ENCODE measurements at places on chromosomes 3 and 15.

DNA sequence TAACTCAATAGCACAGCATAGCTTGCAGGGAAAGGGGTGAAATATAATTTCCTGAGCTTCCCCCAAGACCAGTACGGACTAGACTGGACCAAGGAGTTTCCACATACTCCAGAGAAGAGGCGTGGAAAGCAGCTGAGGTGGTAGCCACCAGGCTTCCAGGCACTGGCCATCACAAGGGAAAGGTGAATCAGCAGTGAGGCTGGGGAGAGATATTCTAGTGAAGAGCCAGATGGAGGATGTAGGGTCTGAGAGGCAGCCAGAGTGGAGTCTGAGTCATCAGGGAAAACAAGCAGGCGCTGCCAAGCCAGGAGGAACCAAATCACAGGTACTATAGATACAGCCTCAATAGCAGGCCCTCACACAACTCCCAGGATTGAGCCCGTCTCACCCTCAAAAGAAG is 9.6 kb upstream of the RASA2 start:
- peak; percentile 90 for DNase-seq

DNA sequence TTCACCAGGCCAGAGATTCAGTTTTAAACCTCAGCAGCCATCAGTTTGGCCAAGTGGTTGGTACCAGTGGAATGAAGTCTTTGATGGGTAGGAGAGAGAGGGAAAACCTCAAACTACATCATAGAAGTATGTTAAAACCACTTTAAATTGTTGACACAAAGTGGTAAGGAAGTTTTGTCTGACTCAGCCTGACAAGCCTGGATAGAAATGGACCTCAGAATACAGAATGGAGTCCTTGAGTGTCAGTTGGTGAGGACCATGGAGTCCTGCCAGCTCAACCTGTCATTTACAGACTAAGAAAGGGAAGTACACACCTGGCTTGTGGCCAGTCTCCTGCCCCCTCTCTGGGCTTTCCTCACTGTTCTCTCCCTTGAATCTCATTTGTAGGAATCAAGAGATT is 12.1 kb downstream of the EAF1 start:
- peak; percentile 10 for DNase-seq

- DNase-seq, result no peak
Measured at GRCh38 chr3:186824430-186825139, 17.9 kb upstream of the ADIPOQ start.

GRCh38 chr15:37339437-37339836 is 239.1 kb upstream of the MEIS2 start:
- DNase-seq, result no peak

DNA sequence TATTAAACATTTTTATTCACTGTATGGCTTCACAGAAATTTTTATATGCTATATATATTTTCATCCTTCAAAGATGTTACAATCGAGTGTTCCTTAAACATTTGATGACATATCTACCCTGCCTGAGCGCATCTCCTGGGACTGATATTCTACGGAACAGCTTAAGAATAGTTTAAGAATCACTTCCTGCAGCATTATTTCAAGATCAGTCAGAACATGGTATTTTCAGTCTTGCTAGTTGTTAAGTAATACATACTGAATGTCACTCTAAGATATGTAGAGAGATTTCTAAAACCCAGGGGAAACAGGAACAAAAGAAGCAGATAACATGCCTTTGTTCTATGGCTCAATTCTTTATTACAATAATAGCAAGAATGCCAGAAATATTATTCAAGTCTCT is 8.7 kb downstream of the COL8A1 start:
- DNase-seq, result no peak

DNA sequence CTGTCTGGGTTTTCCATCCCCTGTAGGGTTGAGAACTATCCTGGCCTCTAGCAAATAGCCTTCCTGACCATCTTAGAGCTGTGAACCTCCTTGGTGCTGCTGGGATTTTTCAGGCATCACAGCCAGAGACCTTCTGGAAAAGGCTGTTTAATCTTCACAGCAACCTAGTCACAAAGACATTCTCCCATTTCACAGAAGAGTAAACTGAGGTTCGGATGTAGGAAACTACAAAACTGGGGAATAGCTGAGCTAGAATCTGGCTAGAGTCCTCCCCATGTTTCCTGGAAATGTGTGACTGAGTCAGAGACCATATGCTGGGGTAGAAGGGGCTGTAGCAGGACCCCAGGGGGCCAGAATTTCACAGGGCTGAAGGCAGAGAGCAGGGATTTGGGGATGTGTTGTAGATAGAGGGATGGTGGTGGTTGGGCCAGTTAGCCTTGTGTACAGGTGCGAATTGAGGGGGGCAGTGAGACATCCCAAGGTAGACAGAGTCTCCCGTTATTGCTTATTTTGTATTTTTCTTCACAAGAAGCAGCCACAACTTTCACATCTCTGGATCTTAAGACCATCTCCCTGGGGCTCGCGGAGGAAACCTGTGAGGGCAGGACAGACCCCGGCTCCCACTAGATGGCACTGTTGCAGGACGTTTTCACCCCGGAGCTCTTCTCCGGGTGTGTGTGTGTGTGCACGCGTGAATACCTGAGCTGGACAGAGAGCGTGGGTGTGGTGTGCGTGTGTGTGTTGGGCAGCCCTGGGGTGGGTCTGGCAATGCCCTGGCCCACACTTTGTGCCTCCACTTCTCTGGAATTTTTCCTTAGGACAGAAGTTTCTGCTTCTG is 66.9 kb upstream of the PRR23C start:
- DNase-seq, result peak; percentile 52

- no peak for DNase-seq
Measured at GRCh38 chr3:27591312-27592210, 107.4 kb upstream of the SLC4A7 start.

DNA sequence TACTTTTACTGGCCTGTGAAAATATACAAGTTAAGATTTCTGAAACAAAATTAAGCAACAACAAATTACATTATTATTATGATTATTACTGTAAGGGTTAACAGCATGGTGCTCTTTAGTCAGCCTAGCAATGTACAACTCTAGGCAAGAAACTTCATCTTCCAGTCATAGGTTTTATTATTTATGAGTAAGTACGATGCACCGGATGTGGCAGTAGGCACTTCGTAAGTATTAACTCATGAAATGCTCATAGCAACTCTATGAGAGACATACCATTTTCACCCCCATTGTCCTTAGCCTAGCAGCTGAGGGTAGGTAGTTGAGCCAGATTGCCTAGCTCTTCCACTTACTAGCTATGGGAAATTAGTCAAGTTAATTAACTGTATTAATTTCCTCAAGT is 68.0 kb upstream of the PTPRG start:
- no peak for DNase-seq

GRCh38 chr3:182787302-182788036 is 5.8 kb upstream of the ATP11B start:
- no peak for DNase-seq

GRCh38 chr3:167330993-167331785 is 48.9 kb downstream of the ZBBX start:
- DNase-seq, result no peak

DNA sequence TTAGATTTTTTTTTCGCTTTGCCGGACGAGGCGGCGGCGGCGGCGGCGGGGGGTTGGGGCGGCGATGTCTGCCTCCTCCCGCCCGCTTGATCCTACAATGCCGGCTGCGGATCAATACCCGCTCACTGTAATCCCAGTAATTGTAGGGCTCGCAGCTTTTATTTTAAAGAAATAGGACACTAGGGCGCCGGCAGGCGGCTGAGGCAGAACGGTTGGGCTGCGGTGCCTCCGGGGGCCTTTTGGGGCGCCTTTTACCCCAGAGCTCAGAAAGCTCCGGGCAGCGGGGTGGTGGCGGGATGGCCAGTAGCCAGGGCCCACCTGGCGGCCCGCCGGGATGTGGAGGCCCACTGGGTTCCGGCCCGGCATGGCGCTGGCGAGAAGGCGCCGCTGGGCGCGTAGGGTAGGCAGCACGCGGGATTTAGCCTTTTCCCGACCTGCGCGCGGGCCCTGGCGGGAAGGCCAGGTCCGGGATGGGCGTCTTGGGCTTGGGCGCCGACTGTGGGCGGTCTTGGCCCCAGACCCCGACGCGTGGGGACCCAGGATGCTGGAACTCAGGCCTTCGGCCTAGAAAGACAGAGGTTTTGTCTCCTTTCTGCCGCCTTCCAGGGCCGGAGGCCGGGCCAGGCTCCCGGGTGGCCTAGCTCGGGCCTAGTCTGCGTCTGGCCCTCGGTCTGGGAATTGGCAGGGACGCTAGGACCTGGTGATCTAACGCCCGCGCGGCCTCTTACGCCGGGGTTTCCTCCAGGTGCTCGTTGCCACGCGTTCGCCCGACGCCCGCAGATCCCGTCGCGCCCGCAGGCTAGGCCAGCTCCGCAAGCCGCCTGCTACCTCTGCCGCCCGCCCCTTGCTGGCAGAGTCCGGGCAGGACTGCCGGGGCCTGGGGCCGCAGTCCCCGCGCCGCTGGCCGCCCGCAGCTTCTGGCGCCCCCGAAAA is 15.5 kb upstream of the ONECUT1 start:
- no peak for DNase-seq

DNA sequence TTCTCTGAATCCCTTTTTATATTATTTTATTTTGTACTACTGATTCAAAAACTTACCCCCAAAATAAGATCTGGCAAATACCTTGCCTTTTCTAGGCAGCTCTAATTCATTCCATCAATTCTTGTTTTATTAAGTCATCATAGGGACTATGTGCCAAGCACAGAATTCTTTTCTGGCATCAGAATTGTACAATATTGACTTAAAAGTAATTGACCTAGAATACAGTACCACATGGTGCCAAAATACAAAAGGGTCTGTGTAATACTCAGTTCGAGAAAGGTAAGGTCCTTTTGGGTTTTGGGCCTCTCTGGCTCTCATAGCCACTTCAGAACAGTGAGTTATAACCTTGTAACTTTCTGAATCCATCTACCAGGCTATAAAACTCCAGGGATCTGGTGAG is 46.2 kb downstream of the KBTBD8 start:
- no peak for DNase-seq

DNA sequence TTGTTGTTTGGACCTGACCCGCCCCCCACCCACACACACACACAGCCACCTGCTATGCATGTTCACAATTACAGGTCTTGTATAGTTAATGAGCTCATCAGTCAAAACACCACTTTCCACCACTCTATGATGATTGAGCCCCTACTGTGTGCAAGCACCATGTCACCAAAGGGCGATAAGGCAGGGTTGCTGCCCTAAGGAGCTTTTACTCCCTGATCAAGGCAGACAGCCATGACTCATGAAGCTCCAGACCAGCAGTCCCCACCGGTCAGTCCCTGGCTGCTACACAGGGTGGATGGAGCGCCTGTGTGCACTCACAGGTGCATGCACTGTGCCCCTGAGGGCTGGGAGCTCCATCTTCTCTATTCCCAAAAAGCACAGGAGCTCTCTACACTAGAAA is 270.6 kb downstream of the CLSTN2 start:
- DNase-seq, result no peak

DNA sequence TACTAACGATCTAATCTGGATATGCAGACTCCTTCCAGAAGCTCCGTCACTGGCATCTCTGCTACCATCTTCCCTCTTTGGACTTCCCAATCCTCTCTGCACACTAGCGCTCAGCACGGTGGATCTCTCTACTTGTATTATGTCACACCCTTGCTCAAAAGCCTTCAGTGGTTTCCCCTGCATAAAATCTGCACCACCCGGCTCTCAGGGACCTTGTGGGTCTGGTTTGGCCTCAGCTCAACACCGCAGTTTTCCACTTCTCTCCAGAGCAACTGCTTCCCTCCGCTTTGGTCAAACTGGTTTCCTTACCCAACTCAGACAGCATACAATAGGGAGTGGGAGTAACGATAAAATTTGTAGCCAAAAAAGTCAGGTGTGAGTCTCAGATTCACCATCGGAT is 30.7 kb upstream of the HES1 start:
- no peak for DNase-seq

GRCh38 chr15:92616621-92617548 is 38.7 kb downstream of the FAM174B start:
- no peak for DNase-seq

GRCh38 chr3:128801779-128802380 is 75.9 kb downstream of the RAB7A start:
- no peak for DNase-seq

GRCh38 chr3:119569156-119569555 is 9.7 kb upstream of the CD80 start:
- DNase-seq, result no peak

DNA sequence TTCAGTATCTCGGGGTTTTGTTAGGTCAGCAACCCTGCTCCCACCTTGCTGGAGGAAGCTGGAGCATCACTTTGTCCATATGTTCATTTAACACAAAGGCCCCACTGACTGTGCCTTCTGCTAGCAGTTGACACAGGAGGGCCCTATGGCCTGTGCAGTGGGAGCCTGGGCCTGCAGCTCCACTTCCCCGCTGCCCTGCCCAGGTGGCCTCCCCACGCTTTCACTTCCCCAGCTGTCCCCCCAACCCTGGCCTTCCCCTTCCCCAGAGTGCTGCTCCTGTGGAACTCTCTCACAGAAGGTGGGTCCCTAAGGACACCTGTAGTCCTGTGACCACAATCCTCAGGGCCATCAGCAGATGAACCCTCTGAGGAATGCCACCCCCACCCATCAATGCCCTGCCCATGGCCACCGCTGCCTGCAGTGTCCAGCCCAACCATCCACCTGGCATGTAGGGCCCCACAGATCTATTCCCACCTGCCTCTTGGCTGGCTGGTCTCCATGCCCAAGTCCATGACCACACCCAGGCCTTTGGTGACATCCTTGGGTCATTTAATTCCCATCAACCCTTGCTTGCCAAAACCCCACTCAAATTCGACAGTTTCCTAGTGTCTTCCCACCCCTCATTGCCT is 13.5 kb downstream of the TBC1D21 start:
- DNase-seq, result no peak

DNA sequence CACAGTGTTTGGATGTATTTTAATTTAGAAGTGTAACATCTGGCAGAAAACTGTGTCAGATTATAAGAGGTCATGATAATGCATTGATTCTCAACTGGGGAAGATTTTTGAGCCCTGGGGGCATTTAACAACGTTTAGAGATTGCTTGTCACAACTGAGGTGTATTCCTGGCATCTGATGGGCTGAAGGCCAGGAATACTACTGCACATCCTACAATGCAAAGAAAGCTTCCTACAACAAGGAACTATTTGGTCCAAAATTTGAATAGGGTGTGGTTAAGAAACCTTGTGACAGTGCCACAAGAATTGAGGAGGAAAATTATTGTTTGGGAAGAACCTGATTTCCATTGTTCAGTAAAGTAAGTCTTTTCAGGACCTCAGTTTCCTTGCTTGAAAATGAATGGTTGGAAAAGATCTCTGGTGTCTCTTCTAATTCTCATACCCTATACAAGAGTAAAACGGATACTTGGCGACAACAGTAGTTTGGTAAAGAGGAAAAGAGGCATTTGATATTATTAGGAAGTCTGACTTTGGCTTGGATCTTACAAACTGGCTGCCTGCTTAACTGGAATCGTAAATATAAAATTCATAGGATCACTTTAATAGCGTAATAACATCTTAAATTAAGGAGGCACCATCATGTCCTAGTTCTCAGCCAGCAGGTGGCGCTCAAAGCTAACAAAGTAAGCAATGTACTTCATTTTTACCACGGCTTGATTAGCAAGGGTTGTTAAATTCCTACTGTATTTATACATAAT is 4.3 kb downstream of the DAZL start:
- DNase-seq, result peak; percentile 59

Data from HFFc6 (cell line).